ENCODE measurements at places on chromosomes 7 and 10.

GRCh38 chr10:67506757-67507091, 189.3 kb downstream of the CTNNA3 start:
- no peak for DNase-seq

DNA sequence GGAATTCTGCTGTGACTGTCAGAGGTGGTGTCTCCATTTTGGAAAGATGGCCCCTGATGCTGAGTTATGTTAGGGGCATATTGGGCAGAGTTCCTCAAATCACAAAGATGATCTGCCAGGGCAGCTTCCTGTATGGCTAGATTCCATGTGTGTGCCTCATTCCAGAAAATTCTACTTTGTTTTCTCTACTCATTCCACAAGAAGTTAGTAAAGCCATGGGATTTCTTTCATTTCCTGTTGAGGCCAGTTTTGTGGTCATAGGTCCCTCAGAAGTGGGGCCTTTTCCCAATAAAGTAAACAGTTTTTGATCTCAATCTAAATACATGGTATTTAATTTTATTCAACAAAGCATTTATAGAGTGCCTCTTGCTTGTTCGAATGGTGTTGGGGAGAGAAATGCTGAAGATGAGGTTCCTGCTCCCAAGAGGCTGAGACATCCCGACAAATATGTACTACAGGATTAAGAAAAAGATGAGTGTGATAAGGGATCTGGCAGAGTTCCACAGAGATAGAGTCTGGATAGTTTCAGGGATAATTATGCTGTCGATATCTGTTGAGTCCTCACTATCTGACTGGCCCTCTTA, 33.0 kb downstream of the MINDY4 start:
- no peak for DNase-seq

DNA sequence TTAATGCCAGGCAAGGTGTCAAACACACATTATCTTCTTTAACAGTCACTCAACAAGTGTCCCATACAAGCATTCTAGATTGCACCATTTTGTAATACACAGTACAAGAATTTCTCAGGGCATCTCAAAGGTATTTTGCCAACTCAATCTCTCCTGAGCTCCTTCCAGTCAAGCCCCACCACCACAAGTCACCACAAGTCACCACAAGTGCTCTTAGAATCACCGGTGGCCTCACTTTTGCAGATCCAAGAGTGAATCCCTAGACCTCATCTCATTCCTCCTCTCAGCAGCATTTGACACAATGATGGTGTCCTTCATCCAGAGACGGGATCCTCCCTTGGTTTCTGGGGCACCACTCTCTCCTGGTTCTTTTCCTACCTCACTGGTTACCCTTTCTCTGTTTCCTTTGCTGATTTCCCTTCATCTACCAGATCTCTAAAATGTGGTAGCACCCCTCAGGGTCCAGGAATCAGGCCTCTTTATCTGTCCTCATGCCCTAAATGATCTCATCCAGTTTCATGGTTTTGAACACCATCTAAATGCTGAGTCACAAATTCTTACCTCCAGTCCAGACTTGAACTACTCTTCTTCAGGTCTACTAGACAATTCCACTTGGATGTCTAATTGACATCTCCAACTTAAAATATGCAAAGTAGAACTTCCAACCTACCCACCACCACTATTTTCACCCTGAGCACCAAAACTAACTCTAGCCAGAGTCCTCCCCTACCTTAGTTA, 26.9 kb downstream of the VPS41 start:
- DNase-seq: no peak

GRCh38 chr7:133081119-133081598, 731 bp downstream of the CHCHD3 start:
- no peak for DNase-seq

DNA sequence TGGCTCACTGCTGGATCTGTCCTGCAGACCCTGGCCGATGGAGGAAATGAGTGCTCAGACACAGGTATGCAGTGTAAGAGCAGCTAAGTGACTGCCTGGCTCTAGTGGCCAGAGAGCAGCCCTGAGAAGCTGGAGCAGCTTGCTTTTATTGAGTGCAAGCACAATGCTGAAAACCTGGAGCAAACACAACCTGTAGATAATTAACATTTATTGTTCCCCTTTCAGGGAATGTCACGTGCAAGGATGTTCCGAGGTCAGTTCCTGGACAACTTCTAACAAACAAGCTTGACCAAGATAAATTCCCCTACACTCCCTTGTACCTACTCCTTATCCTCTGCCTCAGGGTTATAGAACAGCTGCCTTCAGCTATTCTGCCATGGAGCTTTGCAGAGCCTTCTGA, 31.3 kb downstream of the DDC start:
- DNase-seq: no peak

GRCh38 chr10:79127151-79127961, 58.6 kb downstream of the ZMIZ1 start:
- DNase-seq: no peak

DNA sequence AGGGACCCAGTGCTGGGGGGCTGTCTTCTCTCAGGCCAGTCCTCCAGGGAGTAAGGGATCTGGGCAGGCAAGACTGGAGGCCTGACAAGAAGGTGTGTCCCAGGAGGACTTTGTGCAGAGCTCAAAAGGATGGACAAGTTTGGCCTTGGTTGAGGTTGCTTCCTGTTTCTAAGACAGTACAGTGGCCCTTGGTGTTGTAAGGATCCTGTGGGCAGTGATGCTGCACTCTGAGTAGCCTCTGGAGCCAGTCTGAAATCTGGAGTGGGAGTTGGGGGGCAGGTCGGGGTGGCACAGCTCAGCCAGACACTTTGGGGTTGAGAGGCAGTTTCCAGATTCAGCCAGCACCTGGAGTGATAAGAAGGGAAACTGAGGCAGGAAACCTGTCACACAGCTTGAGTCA, 139.2 kb upstream of the ZMIZ1 start:
- DNase-seq: no peak

GRCh38 chr10:131929122-131929845, 28.5 kb downstream of the PPP2R2D start:
- no peak for DNase-seq

GRCh38 chr7:75771224-75771623, 787 bp downstream of the CCL26 start:
- DNase-seq: no peak

- no peak for DNase-seq
These were observed 62.7 kb upstream of the FZD1 start for GRCh38 chr7:91201442-91202113.

GRCh38 chr7:105932835-105933477, 30.1 kb upstream of the CDHR3 start:
- DNase-seq: peak; percentile 10

GRCh38 chr7:5432691-5433090, 9.1 kb upstream of the TNRC18 start:
- DNase-seq: no peak

DNA sequence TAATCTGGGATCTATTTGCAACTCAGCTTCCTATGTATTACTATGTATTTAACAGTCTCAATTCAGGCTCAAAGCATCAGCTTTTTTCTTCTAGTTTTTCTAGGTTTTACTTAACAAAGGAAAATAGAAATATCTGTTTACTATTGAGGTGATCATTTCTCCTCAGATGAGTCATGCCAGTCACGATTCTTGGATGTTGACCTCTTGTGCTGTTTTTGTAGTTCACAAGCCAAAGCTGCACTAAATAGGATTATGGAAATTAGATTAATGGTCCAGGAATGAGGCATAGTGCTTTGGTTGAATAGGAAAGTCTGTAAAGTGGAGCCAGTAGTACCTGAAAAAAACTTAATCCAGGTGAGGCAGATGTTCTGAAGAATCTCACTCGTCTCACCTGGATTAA, 198.3 kb upstream of the KAT6B start:
- no peak for DNase-seq

DNA sequence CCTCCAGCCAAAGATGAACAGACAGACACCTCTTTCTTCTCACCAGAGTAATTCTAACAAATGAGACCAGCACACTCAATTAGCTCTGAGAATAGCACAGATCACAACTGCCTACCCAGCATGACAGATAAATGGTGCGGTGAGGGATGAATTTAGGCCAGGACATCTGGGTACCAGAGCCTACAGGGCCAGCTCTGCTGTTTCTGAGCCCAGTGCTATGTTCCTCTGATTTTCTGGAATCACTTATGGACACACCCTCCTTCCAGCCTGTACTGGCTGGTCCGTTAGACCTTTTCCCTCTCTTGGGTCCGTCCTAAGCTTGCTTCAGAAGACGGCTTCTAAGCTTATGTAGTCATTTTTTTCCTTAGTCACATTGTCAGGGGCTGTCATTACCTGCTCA, 73.6 kb downstream of the INSYN2A start:
- DNase-seq: no peak

DNA sequence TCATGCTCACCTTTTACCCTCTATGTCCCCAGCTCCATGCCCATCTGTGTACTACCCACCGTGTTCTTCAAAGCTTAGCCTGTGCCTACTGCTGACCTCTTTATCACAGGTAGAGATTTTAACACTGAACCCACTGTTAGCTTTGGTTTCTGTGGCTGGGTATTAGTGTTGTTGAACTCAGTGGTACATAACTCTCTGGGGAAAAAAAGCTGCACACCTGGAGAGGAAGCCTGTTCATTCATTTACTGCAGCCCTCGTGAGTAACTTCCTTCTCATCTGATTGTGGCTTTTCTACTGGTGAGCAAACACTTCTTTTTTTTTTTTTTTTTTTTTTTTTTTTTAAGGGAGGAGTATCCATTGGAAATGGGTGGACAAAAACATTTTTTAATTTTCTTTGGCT, 326.3 kb downstream of the CCSER2 start:
- DNase-seq: no peak

DNA sequence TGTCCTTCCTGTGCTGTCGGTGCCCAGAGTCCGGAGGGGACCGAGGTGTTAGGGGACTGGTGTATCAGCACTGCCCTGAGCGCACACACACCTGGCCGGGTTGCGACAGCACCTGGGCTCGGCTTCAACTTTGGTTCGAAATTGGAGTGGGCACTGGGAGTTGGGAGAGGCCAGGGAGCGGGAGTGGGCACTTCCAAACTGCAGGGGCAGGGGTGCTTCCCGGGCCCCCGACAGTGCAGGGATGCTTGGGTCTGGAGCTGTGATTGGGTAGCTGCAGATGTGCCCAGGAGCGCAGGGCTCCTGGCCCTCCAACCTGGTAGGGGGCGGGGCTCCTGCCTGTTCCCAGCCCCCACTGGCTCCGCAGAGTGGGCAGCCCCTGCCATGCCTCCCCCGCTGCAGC, 7.7 kb downstream of the BBS9 start:
- no peak for DNase-seq

GRCh38 chr7:48052748-48053147, 17.4 kb downstream of the C7orf57 start:
- DNase-seq: no peak

DNA sequence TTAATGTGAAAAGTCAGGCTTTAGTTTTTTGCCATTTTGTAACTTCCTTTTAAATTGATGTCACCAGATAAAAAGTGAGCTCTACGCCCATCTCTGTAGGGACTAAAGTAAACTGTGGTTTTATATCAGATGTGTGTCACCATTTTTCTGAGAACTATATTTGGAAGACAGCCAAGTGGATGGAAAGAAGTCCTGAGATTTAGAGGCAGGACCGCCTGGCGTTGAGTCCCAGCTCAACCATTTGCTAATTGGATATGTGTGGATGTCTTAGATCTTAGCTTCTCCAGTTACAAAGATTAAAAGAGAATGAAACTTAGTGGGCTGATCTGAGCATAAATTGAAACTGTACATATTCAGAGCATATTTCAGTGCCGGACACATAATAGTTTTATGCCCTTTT, 691.6 kb upstream of the CELF2 start:
- DNase-seq: no peak

- DNase-seq: no peak
These were observed 10.4 kb downstream of the PSD start for GRCh38 chr10:102408131-102408727.

GRCh38 chr7:78176171-78176570, 377.6 kb downstream of the PHTF2 start:
- no peak for DNase-seq

DNA sequence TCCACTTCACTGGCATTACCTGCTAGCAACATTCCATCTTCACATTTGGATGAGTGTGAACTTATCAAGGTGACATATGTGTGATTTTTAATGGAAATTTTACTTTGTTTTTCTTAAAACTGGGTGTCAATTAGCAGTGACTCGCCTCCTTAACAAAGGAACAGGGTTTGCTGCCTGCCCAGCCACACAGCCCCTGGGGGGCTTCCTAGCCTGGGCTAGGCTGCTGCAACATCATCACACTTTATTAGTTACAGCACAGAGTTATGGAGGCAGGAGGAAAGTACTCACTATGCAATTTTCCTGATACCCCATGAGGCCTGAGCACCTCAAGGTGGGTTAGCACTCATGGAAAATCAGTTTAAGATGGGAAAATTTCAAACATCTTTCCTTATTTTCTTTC, 861.3 kb downstream of the NRG3 start:
- DNase-seq: no peak

DNA sequence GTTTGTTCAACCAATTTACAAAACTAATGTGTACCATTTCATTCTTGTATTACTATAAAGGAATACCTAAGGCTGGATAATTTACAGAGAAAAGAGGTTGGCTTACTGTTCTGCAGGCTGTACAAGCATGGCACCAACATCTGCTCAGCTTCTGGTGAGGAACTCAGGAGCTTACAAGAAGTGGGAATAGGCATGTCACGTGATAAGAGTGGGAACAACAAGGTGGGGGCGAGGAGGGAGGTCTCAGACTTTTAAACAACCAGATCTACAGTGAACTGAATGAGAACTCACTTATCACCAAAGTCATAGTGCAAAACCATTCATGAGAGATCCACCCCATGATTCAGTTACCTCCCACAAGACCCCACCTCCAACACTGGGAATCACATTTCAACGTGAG, 1178.0 kb downstream of the REEP3 start:
- no peak for DNase-seq

- no peak for DNase-seq
These were observed 168.4 kb upstream of the DKK1 start for GRCh38 chr10:52145636-52146035.

- no peak for DNase-seq
These were observed 133.4 kb upstream of the MKLN1 start for GRCh38 chr7:131194070-131194865.

DNA sequence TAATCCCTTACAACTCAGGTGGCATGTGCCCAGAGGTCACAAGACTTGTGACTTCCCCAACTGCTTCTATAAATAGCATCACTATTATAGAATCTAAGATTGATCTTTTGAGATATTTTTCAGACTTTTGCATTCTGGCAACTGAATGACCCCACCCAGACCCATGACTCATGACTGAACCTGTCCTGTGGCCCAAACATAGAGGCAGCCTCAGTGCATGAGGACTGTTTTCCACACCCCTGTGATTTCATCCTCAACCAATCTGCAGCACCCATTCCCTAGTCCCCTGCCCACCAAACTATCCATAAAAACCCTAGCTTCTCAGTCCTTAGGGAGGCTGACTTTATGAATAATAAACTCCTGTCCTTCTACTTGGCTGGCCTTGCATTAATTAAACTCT, 84.5 kb downstream of the MICU1 start:
- no peak for DNase-seq
